ENCODE measurements at places on chromosomes 3 and 15.

DNA sequence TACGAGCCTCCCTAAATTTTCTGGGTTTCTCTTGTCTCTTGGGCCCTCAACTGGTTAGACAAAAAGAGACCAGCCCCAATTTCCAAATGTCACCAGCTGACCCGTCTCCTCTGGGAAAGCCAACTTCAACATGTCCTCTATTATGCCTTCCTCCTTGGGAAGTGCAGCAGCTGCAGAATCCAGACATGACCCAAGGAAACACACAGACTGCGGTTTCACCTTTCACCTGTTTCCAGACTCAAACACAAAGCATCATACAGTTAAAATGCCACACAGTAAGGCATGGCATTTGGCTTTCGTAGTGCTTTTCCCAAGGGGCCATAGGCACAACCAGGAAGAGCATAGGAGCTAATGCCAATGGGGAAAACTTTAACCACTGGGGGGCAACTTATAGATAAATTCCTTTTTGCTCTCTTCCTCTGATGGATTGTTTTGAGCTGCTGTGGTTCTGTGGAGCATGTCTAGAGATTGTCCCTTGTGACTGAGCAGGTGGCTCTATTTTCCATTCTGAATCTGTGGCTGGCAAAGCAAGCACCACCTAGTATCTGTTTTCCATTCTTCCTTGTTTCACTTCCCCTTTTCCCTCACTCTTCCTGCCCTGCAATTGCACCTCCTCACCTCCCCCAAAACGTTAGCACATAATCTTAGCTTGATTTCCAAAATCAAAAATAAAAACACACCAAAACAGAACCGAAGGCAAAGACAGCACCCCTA is 49.3 kb downstream of the HHLA2 start:
- no peak for DNase-seq

- no peak for DNase-seq
Measured at GRCh38 chr3:51568996-51569395, 30.5 kb downstream of the RAD54L2 start.

GRCh38 chr15:68208636-68209240 is 3.6 kb upstream of the CALML4 start:
- DNase-seq = no peak

DNA sequence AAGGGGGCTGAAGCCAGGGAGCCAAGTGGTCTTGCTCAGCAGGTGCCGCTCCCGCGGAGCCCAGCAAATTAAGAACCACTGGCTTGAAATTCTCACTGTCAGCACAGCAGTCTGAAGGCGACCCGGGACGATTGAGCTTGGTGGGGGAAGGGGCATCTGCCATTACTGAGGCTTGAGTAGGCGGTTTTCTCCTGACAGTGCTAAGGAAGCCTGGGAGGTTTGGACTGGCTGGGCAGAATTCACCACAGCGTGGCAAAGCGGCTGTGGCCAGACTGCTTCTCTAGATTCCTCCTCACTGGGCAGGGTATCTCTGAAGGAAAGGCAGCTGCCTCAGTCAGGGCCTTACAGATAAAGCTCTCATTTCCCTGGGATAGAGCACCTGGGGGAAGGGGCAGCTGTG is 57.0 kb upstream of the GPR149 start:
- no peak for DNase-seq

- DNase-seq = no peak
Measured at GRCh38 chr3:129992781-129993180, 18.3 kb downstream of the TRH start.

- DNase-seq = no peak
Measured at GRCh38 chr15:50112488-50113186, 6.4 kb downstream of the ATP8B4 start.

DNA sequence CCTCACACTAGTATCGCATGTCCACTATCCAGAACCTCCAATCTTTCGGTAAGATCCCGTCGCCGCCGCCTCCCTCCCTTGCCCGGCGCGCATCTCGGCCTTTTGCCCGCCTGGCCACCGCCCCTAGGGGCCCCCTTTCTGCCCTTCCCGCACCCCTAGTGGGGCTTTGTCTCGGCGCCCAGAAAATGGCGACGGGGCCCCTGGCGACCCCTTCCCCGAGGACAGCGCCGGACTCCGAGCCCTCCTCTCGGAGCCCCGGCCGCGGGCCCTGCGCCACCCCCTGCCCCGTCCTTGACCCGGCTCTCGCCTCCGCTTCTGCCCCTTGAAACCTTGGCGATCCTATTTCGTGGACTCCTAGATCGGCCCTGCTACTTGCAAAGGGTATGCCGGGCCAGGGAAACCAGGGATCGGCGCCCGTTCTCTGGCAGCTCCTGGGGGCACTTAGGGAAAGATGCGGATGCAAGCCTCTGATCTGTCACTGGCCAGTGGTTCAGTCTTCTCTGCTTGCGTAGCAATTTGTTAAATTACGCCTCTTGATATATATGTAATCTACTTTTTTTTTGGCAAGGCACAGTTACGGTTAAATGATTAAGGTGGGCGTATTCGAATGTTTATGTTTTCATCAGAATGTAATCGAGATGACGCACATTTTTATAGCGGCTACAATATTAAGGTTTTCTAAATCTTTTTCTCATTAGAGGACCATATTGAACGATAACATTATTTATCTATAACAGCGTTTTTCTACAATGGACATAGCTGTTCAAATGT is 603 bp downstream of the EIF1B start:
- DNase-seq = no peak

DNA sequence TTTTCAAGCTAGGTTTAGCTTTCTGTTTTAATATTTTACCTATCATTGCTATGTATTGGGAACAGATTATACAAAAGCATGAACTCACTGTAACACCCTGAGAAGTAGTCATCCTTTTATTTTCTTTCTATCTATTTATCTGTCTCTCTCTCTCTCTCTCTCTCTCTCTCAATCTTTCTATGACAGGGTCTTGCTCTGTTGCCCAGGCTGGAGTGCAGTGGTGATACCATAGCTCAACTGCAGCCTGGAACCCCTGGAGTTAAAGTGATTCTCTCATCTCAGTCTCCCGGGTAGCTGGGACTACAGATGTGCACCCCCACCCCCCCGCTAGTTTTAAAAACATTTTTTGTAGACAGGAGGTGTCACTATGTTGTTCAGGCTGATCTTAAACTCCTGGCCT is 28.9 kb downstream of the PRTG start:
- DNase-seq = no peak

GRCh38 chr3:44989636-44990373 is 13.8 kb downstream of the EXOSC7 start:
- DNase-seq = no peak

GRCh38 chr3:168813225-168813802 is 717.6 kb upstream of the GOLIM4 start:
- DNase-seq = no peak

GRCh38 chr3:70748593-70748992 is 436.2 kb upstream of the MDFIC2 start:
- no peak for DNase-seq

DNA sequence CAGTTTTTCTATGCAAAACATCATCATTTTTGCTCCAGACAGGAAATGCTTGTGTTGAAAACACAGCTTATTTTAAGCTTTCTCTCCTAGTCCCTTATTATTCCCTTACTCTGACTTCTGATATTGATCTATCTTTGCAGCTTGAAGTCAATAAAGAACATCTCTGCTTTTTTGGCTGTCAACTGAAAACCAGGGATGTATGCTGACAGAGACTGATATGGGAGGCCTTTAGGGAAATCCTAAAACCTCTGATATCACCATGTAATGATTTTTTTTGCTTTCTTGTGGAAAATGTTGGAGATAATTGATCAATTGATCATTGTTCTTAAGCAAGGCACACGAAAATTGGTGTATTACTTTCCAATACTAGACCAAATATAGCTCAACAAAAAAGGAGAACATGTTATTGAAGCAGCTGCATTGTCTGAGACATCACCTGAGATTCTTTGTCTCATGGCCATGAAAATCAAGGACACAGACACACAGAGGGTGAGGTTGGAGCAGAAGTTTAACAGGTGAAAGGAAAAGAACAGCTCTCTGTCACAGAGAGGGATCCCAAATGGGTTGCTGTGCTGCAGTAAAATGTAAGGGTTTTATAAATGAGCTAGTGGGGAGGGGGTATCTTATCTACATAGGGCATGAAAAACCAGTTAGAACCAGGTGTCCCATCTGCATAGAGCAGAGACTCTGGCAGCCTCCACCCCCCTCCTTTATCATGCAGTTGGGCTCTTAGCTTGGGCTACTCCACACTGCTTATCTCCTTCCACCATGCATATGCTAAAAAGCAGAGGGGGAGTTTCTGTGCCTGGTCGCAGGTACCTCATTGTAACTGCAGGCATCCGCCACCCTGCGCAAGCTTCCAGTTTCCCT is 17.0 kb upstream of the SENP7 start:
- no peak for DNase-seq

- no peak for DNase-seq
Measured at GRCh38 chr3:5304789-5305683, 117.5 kb downstream of the EDEM1 start.

DNA sequence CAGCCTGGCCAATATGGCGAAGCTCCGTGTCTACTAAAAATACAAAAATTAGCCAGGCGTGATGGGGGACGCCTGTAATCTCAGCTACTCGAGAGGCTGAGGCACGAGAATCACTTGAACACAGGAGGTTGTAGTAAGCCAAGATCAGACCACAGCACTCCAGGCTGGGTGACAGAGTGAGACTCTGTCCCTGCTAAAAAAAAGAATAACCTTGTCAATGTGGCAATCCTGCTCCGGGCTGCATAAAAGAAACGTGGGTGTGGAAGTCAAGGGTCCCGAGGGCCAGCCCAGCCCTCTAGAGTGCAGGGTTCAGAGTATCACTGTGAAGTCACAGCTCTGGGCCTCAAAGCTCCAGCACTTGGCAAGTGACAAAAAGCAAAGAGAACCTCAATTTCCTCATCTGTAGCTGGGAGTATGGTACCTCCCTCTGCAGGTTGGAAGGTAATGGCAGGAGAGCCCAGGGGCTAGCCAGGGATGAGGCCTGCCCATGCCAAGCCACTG is 73.5 kb upstream of the IQSEC1 start:
- DNase-seq = no peak

Data from stimulated activated CD8-positive, alpha-beta memory T cell treated with anti-CD3 and anti-CD28 coated beads, Interleukin-7, amount 100 ng/mL, for 1 hour (primary cell).